Activated naive CD8-positive, alpha-beta T cell treated with anti-CD3 and anti-CD28 coated beads for 36 hours (primary cell): ENCODE measurements at places on chromosomes 12 and 14.

- no peaks in the 10 kb centered on the region for H3K36me3 ChIP-seq
- no peak overlapping the region for H3K27ac ChIP-seq
- H3K27me3 ChIP-seq: no peaks in the 10 kb centered on the region
These were observed 35.8 kb downstream of the BHLHE41 start for GRCh38 chr12:26088998-26089397.

- no peak for DNase-seq
- peaks cover 19% of the 10 kb centered on the region for H3K4me1 ChIP-seq
- no peaks in the 10 kb centered on the region for H3K36me3 ChIP-seq
These were observed 10.0 kb downstream of the LHX5 start for GRCh38 chr12:113461666-113462065.

GRCh38 chr12:108965886-108966285, 55.0 kb downstream of the SVOP start:
- no peaks in the 10 kb centered on the region for H3K4me1 ChIP-seq
- H3K27ac ChIP-seq: no peak overlapping the region
- no peaks in the 10 kb centered on the region for H3K36me3 ChIP-seq

- no peak overlapping the region for H3K27ac ChIP-seq
- peaks cover 66% of the 10 kb centered on the region for H3K36me3 ChIP-seq
- no peak for DNase-seq
- peaks cover 78% of the 10 kb centered on the region for H3K4me1 ChIP-seq
- no peaks in the 10 kb centered on the region for H3K27me3 ChIP-seq
These were observed 25.1 kb downstream of the USP15 start for GRCh38 chr12:62285284-62285683.

DNA sequence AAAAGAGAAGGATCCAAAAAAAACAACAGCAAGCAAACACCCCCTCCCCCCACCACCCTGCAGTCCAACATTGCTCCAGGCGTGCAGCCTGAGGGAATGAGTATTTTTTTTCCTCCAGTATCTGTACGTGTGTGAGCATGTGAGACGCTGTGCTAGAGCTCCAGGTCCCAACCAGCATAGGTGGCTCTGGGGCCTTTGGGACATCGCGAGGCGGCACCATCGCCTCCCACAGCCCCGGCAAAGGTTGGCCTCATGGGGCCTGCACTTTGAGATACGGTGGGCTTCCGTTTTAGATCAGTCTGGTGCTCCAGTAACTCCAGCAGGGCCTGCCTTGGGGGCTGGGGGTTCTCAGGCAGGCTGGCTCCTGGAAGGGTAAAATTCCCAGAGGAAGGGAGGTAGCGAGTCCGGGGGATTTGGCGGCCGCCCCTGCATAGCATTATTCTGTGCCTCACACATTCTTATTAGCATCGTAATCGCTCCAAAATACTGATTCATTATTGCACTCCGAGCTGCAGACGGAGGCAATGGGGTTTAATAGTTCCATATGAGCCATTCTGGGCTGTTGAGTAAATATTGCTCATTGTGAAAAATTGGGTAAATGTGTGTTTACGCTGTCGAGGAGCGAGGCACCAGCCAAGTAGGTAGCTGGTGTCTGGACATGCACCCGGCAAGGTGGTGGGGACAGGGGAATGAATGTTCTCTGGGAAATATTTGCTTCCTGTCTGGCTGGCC, 143.1 kb upstream of the MYL2 start:
- H3K27ac ChIP-seq: no peak overlapping the region
- H3K27me3 ChIP-seq: no peaks in the 10 kb centered on the region
- peaks cover 8% of the 10 kb centered on the region for H3K4me1 ChIP-seq
- no peak overlapping the region for H3K4me3 ChIP-seq
